ENCODE measurements at places on chromosomes 2 and 18.

GRCh38 chr2:108637304-108637669, 82.0 kb upstream of the RANBP2 start:
- peak; percentile 89 for DNase-seq

- no peak for DNase-seq
Observed at GRCh38 chr2:184030245-184030644, 568.1 kb upstream of the ZNF804A start.

DNA sequence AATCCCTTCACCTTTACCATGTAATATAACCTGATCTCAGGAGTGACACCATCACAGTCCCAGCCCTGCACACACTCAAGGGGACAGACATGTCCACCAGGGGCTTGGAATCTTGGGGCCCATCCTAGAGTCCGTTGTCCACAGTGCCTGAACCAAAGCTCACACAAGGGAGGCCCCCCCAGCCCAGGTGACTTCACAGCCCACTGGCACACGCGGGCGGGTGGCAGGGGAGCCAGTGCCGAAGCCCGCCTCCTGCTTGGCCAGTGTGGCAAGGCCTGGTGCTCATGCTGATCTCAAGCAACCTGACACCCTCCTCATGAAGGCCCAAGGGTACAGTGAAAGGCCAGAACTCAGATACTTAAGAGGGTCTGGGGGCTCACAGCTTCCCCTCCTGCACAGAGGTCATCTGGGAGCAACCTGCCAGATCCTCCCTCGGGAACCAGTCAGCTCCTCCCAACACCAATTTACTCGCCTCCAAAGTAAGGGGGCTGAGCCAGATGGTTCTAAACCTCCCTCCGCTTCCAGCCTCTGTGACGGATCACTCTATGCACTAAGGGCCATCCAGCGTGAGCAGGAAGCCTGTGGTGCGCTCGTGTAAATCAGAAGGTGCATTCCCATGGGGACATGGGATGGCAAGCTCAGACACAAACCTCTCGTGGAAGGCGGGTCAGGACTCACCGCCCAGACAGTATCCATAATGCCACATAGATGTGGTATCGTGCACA, 3.2 kb upstream of the RAB17 start:
- no peak for DNase-seq

DNA sequence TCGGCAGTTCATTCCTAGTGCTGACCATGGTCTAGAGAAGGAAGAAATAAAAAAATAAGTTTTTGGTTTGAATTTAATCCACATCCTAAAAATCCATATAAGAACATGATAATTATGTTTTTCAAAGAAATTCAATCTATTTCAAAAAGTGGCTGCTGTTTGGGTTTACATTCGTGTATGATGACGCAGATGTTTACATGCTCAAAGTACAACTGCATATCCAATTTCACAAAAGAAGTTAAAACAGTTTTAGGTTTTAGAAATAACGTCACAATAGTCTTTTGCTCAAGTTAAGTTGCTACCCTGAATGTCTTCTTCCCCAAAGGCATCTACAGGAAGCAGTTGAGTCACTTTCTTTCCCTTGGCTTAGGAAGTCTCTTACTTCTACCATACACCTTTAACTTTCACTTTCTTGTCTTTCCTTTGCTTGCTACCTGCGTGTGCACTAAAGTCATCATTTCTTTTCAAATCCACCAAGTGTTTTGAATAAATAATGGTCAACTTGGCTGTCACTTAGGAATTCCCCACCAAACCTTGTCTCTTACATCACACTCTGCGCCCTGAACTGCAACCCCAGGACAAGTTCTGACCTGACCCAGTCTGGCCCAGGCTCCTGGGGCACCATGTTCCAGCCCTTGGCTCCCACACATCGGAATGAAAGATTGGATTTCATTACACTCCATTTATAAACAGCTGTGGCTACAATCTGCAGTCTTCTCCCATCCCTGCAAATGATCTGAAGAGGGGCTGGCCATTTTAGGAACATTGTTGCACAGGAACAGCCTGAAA, 28.4 kb downstream of the FAM237A start:
- DNase-seq, result no peak

DNA sequence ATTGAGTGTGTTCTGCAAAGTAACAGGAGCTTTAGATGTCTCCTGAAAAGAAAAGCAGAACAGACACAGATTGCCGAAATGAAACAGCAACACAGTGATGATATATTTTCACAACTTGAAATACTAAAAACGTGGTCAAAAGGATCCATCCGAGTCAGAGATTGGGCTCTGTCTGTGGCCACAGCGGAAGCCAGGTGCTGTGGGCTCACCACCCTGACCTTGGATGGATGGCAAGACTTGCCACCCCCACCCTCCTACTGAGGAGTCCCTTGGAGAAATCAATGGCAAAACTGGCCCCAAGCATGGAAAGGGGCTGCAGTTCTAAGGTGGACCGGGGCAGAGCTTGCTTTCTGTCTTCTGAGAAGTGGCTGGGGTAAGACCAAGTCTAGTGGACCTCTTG, 31.4 kb upstream of the ACKR3 start:
- DNase-seq, result no peak

DNA sequence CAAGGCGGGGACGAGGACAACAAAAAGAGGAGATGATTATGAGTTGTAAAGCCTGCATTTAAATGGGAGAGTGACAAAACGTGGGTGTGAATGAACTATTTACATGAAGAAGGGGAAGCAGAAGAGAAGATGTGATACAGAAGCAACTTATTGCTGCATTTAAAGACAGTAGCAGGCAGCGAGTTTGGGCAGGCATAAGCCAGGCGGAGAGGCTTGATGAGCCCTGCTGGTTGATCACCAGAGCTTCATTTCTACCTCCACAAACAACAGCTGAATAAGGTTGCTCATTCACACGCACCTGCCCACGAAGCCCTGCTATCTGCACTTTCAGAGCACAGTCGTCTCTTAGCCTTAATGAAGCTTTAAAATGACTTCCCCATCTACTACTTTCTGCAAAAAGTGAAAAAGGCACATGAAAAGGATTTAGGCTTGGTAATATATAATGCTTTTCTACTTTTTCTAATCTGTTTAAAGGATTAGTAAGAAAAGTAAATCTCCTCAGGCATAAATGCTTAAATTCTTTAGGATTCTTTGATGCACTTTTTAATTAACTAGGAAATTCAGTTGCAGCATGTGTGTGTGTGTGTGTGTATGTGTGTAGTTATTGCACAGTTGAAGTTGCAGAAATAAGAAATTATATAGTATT, 3.1 kb downstream of the SLC38A11 start:
- no peak for DNase-seq

DNA sequence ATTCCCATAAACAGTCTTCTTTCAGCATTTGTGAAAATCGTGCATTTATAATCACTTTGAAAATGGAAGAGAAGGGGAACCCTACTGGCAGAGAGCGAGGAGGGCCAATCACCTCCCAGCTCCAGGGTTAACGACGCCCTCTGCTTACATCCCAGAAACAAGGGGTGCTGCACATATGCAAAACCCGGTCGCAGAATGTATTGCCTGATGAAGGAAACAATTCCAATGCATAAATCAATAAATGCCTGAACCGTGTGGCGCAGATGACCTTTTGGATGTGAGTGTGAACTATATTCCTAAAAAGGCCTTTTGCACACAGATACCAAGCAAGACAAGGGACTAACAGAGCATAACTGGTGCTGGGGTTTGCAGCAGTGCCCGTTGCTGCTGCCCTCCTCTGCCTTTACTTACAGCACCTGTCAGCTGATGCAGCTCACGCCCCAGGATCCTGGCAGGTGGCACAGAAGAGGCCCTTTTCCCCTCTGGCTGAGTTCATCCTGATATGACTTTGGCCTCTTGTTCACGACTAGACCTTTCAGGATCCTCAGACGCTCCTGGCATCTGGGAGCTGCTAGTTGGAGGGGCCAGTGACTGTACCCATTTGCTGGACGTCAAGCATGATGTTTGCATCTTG, 67.8 kb downstream of the MYT1L start:
- no peak for DNase-seq

DNA sequence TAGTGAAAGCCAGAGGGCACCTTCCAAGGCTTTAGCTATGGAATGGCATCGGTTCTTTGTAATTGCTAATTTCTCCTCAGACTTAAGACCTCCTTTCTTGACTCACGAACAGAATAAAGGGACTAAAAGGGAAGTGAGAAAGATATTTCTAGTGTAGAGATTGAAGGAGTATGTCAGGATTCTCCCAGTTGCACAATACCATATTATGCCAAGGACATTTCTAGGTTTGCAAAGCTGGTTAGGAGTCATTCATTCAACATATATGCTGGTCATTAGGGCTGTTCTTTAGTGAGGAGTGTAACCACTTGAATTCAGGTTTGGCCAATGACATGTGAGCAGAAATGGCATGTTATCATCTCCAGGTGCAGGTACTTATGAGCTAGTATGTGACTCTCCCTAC, 7.4 kb downstream of the REEP1 start:
- no peak for DNase-seq

GRCh38 chr18:6058941-6059340, 163.6 kb upstream of the TMEM200C start:
- no peak for DNase-seq

GRCh38 chr18:59233017-59233410, 13.1 kb downstream of the GRP start:
- DNase-seq, result no peak

GRCh38 chr2:229849073-229849472, 72.7 kb downstream of the TRIP12 start:
- DNase-seq, result no peak

DNA sequence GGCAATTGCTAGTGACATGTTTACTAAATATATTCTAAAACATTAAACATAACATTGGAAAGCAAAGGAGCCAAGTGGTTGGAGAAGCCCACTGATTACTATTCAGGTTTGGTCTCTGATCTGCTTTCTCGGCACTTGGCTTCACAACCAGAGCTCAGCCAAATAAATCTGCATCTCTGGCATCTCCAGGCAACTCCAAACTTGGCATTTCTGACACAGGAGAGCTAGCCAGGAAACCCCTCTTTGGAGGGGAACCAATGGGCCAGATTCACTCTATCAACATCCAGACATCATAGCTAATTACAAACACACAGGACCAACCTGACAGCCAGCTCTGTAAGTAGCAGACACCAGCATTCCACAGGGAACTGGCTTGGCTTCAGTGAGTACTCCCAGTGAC, 150.3 kb upstream of the ETAA1 start:
- DNase-seq, result no peak

DNA sequence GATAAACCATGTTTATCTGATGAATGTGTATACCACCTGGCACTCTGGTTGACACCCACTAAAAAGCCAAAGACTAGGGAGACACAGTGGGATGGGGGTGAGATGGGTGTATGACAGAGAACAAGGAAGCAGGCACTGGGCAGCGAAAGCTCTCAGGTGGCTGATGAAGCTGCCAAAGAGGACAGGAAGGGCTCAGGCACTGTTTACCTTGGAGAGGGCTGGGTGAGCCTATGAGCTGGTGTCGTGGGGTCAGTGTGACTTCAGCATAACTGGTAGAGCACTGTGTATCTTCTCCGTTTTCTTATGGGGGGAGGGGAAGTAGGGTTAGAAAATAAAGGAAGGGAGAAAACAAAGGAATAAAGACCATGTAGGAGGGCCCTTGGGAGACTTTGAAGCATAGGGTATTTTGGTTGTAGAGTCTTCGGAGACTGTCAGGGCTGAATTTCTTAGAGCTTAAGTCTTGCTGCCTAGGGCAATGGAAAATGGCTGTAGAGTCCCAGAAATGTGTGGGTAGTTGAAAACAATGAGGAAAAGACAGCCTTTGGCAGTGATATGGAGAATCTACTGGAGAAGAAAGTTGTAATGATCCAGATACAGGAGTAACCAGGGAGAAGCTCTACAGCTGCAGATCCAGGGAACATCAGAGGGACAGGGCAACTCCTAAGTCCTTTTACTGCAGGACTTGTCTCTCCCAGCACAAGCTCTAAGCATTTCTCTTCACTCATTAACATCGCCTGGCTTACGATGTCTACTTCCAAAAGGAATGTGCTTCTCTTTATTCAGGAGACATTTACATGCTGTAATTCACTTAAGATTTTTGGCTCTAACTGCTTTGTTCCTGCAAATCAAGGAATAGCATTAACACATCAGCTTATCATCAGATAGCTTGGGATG, 120.0 kb downstream of the AQP4 start:
- DNase-seq, result no peak

DNA sequence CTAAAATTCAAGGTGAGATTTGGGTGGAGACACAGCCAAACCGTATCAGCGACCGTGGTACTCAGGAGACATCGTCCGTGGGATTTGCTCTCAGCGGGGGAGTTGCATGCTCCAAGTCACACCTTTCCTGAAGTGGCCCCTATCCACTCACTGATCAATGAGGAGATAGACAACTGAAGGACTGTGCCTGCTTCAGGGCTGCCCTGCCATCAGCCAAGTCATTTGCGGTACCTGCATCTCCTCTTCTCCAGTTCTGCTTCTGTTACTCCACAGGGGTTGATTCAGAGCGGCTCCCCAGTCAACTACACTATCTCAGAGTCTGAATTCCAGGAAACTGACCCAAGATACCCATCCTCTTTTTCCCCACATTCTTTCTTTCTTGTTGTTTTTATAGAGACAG, 184.1 kb downstream of the MREG start:
- DNase-seq, result no peak

DNA sequence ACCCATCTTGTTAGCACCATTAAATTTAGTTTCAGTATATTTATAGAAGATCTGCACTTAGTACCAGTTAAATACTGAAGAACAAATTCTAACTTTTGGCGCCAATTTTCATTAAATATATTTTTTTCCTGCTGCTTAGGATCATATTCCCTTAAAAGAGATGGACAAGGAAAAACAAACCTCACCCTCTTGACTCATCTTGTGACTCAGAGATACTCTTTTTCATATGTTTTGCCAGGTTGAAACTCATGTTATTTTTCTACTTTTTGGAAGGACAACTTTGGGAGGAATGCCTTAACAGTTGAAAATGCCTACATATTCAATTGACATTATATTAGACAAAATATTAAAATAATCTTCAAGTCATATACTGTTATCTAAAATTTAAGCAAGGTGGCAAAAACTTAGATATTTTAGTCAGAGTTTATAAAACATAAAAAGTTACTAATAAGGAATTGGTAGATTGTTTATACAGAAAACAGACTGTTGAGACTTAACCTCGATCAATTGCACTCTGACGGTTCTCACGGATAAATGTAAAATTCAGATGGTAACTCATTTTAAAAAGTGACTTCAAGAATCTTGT, 36.2 kb downstream of the PNO1 start:
- DNase-seq, result no peak

DNA sequence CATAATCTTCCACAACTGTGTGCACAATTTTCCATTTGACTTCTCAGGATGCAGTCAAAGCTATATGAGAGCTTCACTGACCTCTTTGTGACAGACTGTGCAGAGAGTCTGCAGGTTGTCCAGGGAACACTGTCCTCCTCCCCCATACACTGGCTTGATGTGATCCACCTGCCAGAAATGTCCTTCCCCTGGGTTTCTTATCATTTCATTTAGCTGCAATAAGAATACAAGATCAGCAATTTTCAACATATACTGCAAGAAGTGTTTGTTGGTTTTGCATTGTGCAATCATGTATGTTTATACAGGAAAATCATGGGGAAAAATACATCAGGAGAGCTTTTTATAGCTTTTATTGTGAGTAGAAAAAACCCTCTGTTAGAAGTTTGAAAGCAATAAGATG, 150.7 kb downstream of the RAB3GAP1 start:
- DNase-seq, result no peak
